ENCODE measurements at places on chromosomes 5 and 9. TPM values are rescaled to one million over a fixed set of nuclear protein-coding genes. Genes with fewer than 3 reads are reported as not detected.

DNA sequence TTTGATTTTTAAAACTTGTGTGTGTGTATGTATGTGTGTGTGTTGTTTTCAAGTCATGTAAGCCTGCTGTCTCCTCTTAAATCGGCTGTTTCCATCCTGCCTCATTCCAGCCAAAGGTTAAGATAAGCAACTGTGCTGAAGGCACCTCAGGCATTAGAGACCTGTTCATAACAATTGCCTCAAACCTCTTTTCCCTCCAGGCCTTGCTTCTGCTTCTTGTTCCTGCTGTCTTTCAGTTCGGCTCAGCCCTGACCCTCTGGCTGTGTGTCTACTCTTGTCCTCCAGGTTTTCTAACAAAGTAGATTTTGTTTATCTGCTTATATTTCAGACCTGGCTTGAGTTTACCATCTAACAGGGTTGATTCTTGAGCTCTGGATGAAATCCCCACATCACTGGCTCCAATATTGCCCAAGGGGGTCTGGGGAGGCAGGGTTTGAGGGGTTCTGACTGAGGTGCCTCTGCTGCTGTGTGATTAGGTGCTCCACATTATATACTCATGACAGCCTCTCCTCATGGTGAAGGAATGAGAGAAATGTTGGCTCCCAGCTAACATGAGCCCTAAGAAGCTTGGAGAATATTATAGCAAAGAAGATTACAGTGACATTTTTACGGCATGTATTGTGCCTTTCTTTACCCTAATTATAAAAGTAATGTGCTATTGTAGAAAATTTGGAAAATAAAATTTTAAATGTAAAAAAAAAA is 229.7 kb upstream of the PIK3R1 start:
- no peak for DNase-seq

DNA sequence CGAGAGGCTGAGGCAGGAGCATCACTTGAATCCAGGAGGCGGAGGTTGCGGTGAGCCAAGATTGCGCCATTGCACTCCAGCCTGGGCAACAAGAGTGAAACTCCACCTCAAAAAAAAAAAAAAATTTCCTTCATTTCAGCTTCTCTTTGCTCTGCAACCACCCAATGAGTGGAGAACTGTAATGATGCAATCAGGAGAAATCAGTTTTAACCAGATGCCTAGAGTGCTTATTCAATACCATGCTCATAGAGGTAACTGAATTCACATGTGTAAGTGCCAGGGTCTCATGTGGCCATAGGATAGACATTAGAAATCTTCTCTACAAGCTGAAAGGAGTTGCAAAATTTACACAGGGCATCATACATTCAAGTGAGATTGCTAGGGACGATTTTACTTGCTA is 70.6 kb downstream of the HMHB1 start:
- DNase-seq, result no peak

- no peak for DNase-seq
These were observed 19.0 kb upstream of the FAM169A start for GRCh38 chr5:74885170-74885569.

EPB41L4B gene
- 13.9 TPM for total RNA-seq

GRCh38 chr5:19713740-19714139 is 274.3 kb downstream of the CDH18 start:
- no peak for DNase-seq

DNA sequence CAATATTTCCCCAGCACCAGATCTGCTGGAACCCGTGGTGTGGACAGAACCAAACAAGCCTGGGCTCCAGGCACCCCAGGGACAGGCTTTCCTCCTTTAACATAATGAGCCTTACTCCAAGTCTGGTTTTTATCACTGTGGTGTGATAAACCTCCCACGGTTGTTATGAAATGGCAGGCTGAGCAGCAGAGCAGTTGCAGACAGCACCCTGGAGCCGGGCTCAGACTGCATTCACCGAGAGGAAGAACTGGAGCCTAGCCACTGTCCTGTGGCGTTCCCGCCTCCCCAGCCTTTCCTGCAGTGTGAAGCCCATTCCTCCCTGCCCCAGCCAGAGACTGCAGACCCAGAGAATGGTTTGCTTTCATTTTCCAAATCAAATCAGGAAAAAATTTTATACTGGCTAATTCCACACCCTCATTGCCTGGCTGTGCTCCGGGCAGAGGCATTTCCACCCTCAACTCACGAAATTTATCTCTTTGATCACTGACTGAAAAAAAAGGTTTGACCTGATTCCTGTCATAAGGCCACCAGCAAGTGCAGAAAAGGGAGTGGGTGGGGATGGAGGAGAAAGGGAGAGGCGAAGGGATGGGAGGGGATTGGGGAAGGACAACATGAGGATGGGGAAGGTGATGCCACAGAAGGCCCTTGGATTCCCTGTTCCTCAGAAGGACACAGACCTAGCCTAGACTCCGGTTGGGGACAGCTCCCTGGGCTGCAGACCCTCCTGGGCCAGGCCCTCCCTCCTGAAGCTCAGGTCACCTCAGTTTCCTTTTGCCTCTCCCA is 18.9 kb downstream of the IPPK start:
- DNase-seq, result peak; percentile 72
